Inflammatory macrophage (primary cell): ENCODE measurements at places on chromosomes 6 and 20.

GRCh38 chr6:16199804-16200203 is 38.6 kb upstream of the GMPR start:
- no peak for DNase-seq

- no peak for DNase-seq
Measured at GRCh38 chr20:51077686-51078060, 54.8 kb upstream of the KCNG1 start.

DNA sequence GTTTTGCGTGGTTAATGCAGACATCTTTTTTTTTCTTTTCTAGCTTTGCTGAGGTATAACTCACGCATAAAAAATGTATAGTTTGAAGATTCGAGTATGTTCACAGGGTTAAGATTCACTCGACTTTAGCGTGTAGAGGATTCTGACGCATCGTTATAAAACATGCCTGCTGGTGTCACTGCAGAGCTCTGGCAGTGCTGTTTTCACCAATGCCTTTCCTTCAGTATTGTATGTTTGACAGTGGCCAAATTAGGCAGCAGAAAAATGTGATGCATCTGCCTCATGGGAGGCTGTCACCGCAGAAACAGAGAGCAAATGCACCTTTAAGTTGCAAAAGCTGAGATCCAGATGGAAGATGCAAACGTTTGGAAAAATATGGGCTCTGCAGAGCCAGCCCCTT is 18.0 kb upstream of the SIRPB2 start:
- peak; percentile 71 for DNase-seq

DNA sequence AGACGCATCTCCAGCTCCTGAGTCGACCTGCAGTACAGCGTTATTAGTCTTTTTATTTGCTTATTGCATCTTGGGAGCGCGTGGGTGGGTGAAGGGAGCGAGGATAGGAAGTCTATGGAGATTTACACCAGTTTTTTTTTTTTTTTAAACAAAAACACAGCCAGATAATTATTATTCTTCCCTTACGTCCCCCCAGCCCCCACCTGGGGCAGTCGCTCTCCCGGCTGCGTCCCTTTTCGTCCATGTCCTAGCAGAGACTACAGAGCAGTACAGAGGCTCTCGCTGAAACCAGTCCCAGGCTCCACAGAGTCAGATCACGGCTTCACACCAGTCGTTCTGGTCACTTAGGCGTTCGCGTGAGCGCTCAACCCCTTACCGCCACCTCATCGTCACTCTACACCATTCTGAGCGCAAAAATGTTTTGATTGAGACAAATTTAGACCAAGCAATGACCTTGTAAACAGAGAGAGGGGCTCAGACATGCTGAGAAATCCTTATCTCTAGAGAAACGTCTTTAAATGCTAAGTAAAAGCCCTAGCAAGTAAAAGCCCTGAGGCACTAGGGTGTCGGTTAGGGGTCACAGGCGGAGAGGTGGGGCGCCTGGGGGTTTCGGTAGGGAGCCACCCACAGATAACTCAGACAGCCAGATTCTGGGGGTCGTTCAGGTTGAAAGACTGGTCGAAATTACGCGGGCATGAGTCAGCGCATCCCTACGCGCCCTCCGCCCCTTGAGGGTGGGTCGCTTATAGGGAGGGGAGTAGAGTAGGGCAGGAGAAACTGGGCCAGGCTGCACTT is 975 bp upstream of the PPT2 start:
- DNase-seq = no peak

- DNase-seq = no peak
Measured at GRCh38 chr6:11251553-11252360, 19.3 kb upstream of the NEDD9 start.

DNA sequence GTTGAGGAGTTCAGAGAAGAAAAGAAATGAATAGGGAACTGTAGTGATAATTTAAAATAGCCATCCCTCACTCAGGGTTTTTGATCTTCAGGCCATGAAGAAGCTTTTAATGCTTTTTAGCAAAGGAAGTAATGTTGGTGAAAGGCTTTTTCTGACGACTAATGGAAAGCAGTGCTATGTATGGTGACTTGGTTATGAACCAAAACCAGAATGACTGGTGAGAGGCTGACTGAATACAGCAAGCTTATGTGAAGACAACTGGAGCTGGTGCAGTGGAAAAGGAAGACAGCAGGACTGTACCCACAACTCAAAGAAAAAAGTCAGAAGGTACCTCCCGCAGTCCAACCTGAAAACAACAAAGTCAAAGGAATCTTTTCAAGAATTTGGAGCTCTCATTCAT is 118.8 kb downstream of the PRDM1 start:
- no peak for DNase-seq

GRCh38 chr6:116175344-116175743 is 49.4 kb upstream of the COL10A1 start:
- DNase-seq = no peak

- no peak for DNase-seq
Measured at GRCh38 chr20:21554985-21555384, 41.1 kb upstream of the NKX2-2 start.

DNA sequence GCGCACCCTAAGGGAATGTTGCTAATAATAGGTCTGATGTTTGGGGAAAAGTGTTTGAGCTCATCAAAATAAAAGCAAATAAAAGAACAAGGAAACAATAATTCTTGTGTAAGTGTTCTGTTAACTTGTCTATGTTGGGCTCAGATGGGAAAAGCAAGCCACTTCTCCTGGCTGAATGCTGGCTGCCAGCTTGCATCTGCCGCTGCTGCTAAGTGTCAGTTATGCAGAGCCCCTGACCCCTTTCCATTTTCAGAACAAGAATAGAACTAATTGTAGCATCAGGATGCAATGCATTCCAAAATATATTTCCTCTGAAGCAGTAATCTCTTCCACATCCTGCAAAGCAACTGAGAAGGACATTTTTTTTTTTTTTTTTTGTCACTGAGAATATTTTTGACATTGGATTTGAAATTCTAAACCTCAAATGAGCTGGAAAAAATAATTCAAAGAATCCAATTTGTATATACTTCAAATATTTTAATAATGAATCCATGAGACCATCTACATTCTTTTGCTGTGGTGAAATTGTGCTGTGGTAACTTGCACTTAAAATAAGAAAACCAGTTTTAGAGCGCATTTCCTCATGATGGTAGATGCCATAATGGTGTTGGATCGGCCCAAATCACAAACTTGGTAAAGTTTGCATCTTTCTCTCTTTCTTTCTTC is 43.9 kb upstream of the DEK start:
- DNase-seq = no peak

DNA sequence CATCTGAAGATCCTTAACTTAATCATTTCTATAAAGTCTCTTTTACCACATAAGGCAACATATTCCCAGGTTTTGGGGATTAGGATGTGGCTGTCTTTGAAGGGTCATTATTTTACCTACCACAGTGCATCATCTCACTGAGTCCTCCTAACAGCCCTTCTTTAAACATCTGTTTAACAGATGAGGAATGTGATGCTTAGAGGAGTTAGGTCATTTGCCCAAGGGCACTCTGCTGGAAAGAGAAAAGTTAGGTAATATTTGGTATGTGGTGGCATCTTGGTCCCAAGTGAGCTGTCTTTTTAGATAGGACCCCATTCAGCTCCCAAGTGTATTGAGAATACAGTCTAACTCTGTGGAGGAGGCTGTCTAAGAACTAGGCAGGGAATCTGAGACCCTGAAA is 11.0 kb downstream of the MMP24 start:
- DNase-seq = no peak

GRCh38 chr20:25225642-25226432 is 22.0 kb upstream of the PYGB start:
- no peak for DNase-seq

- DNase-seq = no peak
Measured at GRCh38 chr6:107399935-107400334, 59.4 kb downstream of the PDSS2 start.

- DNase-seq = no peak
Measured at GRCh38 chr6:96755096-96755495, 82.2 kb downstream of the GPR63 start.

DNA sequence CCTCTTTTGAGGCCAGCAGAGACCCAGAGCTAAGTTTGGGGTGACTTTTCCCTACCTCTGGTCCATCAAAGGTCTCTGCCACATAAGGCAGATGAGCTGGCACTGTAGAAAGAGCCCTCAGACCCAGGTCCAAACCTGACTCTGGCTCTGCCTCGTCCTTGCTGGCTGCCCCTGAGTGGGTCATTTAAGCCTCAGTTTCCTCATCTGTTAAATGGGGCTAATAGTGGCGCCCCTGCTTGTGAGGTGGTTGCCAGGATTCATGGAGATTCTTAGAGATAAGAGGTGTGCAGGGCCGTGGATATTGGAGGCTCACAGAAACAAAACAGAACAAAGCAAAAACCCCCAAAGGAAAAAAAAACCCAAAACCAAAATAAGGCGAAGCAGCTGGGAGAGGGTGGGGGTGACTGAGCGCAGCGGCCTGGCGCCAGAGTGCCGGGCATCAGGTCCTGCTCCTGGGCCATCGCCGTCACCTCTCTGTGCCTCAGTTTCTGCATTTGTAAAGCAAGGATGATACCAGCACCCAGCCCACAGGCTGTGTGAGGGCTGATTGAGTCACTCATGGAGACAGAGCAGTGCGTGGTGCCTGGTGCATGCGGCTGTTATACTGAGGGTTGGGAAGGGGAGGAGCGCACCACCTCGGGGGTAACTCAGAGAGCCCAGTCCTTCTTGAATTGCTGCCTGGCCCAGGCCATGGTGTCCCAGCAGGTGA is 133.8 kb upstream of the PTPN1 start:
- no peak for DNase-seq

DNA sequence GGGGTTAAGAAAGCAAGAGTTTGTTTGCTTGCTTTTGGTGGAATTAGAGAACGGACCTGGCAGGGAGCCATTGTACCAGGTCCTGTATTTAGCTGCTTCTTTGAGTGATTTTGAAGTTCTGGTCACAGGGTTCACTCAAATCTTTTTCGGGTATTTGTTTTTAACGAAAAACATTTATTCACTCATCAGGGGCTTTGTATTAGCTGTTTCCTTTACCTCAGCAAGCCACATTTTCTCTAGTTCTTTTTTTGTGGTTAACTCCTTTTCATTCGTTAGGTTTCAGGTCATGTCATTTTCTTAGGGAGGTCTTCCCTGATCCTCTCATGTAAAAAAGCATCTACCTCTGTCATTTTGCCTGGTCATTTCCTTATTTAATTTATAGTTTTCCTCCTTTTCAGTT is 1502.2 kb downstream of the GRIK2 start:
- DNase-seq = no peak

DNA sequence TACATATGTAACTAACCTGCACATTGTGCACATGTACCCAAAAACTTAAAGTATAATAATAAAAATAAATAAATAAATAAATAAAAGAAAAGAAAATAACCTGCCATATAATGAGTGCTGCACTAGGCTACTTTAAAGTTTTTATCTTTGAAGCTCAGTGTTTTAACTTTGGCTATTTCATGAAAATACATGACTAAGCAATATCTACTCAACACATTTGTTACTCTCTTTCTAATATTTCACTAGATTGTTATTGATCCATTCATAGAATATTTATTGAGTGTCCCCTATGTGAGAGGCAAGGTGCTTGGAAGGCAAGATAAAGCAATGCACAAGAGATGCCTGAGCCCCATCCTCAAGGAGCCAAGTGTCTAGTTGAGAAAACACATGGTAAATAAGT is 221.7 kb downstream of the SLC35F1 start:
- DNase-seq = no peak

GRCh38 chr20:18858816-18859215 is 45.2 kb downstream of the SCP2D1 start:
- no peak for DNase-seq

GRCh38 chr6:9675122-9675521 is 739.8 kb downstream of the TFAP2A start:
- no peak for DNase-seq

- DNase-seq = no peak
Measured at GRCh38 chr20:13173201-13173600, 47.9 kb upstream of the ISM1 start.

DNA sequence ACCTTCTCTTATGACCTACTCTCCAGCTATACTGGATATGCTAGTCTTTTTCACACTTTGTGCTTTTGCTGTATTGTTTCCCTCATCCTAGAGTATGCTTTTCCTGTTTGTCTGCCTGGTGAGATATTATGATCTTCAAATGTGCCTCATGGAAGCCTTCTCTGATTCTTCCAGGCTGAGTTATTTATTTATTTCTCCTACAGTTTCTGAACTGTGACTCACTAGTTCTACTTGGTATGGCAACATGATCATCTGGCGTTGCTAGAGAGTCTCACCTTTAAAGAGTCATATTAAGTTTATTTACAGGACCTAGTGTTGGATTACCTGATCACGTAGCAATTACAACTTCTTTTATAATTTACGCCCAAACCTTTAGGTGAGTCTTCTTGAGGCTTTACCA is 81.2 kb upstream of the HDAC2 start:
- no peak for DNase-seq

GRCh38 chr6:11425431-11425871 is 112.1 kb upstream of the TMEM170B start:
- no peak for DNase-seq

- DNase-seq = peak; percentile 49
Measured at GRCh38 chr6:14889611-14890593, 356.0 kb upstream of the JARID2 start.

DNA sequence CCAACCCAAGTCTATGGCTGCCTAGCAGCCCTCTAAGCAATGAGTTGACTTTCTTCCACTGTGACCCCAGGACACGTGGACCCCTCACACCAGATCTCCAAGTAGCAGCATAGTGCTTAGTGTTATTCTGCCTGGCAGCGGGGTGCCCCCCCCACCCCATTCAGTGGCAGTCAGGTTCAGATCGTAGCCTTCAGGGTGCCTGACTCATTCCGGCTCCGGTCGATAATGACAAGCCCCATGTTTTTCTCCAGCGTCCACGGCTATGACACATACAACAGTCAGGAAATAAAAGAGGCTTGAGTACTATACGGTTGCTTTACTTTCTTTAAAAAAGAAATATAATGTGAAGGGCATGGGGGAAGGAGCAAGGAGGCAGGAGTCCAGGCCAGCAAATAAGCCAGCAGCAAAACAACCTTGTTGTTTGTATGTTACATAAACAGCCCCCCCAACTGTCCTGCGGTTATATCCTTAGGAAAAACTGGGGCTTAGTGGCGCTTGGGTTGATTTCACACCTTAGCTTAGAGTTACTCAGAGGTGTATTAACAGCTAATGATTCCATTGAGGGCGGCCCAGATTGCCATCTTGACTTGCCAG is 23.1 kb downstream of the GNAS start:
- no peak for DNase-seq

GRCh38 chr6:49939993-49940498 is 23.9 kb downstream of the DEFB114 start:
- no peak for DNase-seq
